ENCODE measurements at places on chromosomes 13 and 19.

GRCh38 chr19:41413947-41414346 is 13.2 kb downstream of the B3GNT8 start:
- DNase-seq, result no peak

DNA sequence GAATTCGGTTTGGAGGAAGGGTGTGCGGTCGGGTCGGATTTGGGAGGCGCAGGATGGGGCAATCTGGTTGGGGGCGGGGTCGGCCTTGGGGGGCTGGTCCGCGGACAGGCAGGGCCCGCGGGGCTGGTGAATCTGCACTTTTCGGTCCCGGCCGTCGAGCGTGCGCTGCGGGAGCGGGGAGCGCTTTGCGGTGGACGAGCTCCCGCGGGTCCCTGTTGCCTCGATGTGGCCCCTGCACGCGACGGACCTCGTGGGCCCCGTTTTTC is 11.9 kb downstream of the PEAK3 start:
- no peak for DNase-seq

- DNase-seq, result no peak
Measured at GRCh38 chr13:100921139-100921538, 246.5 kb upstream of the TMTC4 start.

DNA sequence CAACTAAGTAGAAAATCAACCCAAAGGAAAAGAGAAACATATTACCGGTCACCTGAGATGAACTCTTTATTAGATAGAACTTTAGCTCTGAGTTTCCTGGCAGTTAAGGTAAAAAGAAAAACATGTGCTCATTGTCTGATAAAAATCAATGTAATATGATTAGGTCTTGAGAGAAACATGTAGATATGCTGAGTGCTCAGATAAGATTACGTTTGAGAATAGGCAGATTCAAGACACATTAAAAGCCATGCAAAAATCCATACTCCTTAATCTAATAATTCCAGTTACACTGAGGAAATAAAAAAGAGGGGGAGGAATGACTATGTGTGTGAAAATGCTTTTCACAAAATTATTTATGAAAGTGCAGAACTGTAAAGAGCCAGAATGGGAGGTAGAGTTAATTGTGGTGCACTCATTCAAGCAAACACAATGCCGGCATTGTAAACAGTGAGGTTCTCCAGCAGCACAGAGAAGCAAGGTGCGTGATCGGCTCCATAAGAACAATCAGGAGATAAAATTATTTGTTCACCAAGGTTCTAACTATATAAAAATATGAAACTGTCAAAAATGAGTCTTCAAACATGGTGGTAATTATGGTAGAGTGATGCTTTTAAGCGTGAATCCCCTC is 88.8 kb downstream of the MBNL2 start:
- no peak for DNase-seq

DNA sequence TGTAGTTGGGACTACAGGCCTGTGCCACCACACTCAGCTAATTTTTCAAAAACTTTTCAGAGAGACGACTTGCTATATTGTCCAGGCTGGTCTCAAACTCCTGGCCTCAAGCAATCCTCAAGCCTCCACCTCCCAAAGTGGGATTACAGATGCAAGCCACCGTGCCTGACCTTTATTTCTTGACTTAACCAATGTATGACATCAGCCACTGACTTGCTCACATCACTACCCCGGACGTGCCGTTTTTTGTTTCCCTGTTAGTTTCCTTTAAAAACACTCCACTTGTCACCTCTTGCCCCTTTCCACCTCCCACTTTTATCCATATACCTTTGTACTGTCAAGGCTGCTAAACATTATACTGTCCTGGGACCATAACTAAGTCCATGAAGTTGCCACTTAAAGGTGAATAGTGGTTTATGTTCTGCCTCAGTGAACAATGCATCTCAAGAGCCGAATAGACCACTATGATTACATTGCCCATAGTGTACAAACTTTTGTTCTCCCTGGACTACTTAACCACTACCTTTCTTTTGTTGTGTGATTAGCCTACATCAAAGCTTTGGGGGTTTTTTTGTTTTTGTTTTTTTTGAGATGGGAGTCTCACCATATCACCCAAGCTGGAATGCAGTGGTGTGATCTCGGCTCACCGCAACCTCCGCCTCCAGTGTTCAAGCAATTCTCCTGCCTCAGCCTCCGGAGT is 2.3 kb upstream of the EPHX3 start:
- no peak for DNase-seq

DNA sequence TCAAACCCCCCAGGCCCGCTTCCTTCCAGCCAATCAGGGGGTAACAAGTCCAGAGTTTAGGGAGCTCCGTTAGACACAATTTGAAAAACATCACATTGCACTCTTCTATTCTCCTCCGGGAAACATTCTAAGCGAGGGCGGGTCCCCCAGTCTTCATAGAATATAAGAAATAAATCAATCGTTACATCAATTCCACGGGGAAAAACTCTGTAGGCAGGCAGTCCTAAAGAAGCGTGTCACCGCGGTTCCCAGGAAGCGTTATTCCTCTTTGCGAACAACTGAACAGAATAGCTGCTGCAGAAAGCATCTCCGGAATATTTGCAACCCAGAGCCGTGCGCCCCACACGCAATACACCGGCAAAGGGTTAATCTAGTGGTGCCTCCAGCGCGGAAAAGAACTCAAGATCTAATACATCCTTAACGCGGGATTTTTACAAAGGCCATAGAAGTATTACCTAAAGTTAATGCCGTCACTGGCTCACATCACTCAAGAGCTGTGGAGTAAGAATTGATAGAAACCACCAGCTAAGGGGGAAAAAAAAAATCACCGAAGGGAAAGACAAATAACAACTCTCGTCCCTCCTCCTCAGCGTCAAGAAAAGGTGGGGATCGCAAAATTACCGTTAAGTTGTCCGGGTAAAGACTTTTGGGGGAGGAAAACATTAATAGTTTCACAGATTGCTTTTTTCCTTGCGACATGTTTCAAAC is 65.1 kb downstream of the KCNRG start:
- DNase-seq, result peak; percentile 60

GRCh38 chr19:53553865-53554791 is 16.2 kb downstream of the ZNF331 start:
- DNase-seq, result no peak

DNA sequence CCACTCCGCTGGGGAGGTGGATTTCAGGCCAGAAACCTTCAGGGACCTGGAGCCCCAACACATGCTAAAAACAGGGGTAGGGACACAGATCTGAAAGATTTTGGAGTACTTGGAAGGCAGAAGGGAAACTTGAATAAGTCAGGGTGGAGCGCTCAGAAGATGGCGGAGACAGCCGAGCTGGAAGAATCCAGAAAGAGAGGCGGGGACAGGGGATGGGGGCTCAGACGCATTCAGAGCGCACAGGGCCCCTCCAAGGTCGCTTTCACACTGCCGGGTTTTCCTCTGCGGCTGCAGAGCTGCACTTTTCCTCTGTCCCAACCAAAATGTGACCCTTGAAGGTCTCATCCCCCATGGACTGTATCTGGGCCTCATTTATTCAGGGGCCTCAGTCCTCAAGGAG is 56.9 kb downstream of the ERICH4 start:
- DNase-seq, result no peak

- DNase-seq, result peak; percentile 95
Measured at GRCh38 chr19:1102407-1103131, 1.2 kb upstream of the GPX4 start.

DNA sequence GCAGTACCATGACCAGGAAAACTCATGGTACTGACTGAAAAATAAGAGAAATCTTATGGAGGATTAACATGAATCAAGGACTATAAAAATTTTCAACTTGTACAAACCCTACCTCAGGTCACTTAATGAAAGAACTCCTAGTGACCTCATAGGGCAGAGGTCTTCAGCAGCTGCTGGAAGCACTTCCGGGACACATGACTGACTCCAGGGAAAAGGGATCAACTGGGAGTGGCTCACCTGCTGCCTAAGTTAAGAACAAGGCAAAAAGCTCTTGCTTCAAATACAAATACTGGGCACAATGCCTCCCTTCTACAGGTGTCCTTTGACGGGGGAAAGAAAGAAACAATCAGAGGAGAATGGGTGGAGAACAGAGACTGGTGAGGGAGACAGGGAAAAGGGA is 18.6 kb downstream of the DOCK9 start:
- DNase-seq, result no peak

GRCh38 chr13:65943708-65944107 is 1286.4 kb downstream of the PCDH9 start:
- no peak for DNase-seq

DNA sequence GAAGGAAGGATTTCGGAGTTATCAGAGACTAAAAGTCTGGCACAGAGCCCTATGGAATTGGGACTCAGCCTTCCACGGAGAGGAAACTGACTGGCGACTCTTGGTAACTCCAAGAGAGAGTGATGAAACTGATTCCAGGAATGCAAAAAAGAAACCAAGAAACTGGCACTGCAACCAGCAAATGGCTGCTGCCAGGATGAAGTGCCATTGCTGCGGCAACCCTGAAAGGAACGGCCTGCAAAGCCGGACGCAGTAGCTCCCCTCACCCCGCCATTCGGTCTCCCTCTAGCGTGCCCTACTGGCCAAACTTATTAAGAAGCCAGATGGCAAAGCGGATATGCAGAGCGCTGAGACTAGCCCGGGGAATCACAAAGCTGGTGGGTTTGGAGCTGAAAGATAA is 236.0 kb downstream of the PCDH9 start:
- DNase-seq, result no peak

GRCh38 chr19:54297759-54298305 is 15.1 kb downstream of the LILRA5 start:
- no peak for DNase-seq

GRCh38 chr13:104318121-104318520 is 1251.9 kb upstream of the SLC10A2 start:
- DNase-seq, result no peak

DNA sequence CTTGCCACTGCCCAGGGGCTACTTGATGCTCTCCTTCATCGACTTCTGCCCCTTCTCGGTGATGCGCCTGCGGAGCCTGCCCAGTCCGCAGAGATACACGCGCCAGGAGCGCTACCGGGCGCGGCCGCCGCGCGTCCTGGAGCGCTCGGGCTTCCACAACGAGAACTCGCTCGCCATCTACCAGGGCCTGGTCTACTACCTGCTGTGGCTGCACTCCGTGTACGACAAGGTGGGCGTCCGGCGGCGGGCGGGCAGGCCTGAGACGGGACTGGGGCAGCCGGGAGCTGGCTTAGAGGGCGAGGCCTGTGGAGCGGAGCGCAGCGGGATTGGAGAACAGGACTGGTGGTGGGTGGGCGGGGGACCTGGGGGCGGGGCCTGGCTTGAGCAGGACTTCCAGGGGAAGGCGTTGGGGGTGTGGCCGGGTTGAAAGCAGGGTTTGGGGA is 12.7 kb upstream of the PSMD8 start:
- DNase-seq, result peak; percentile 83

GRCh38 chr13:75813323-75813722 is 177.2 kb downstream of the LMO7 start:
- no peak for DNase-seq

GRCh38 chr13:112067116-112067741 is at the start of gene SOX1:
Gene SOX1, plus strand, starts transcription at chr13:112067149. Its CDS starts 510 bp downstream, at chr13:112067659.
- no peak for DNase-seq

GRCh38 chr13:99153219-99153618 is 47.4 kb upstream of the UBAC2 start:
- no peak for DNase-seq

GRCh38 chr13:110562696-110563462 is 1.4 kb upstream of the RAB20 start:
- no peak for DNase-seq

DNA sequence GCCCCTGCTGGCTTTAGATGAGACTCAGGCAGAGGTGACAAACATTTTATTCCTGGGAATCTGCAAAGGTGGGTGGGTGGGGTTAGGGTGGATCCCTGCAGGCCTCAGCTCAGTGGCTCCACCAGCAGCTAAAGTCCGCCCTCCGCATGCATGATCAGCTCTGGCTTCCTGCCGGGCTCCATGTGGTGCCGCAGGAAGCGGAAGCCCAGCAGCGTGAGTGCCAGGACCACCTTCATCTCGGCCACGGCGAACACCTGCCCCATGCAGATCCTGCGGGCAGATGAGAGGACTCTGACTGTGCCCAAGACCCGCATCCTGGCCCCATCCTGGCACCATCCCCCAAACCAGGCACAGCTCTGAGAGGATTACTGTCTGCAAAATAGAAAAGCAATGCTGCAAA is 26.3 kb downstream of the CYP4F2 start:
- no peak for DNase-seq

GRCh38 chr19:47660435-47660832 is 51.5 kb downstream of the BICRA start:
- DNase-seq, result no peak

Measured in SW 1271 (cell line).